Urothelium cell line (cell line): ENCODE measurements at places on chromosomes 1 and 21.

DNA sequence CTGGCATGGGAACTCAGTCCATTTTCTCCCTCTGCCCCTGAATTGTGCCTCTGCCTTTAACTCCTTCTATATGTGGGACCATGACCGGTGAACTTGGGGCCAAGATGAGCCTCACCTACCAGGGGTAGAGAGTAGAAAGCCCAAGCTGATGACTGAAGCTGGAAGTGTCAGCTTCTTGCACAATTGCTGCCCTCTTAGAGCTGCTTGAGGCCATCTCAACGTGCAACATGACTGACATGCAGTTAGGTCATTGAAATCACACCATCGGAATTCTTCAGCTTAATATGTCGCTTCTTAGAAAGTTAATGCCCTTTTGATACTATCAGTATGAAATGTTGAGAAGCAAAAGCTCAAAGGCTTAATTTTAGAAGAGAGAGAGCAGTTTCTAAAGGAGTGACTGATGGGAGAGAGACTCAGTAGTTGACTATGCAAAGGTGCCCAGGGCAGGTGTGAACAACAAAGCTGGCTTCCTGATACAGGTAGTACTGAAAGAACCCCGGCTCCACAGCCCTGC, 89.4 kb upstream of the UBE2U start:
- DNase-seq, result no peak

DNA sequence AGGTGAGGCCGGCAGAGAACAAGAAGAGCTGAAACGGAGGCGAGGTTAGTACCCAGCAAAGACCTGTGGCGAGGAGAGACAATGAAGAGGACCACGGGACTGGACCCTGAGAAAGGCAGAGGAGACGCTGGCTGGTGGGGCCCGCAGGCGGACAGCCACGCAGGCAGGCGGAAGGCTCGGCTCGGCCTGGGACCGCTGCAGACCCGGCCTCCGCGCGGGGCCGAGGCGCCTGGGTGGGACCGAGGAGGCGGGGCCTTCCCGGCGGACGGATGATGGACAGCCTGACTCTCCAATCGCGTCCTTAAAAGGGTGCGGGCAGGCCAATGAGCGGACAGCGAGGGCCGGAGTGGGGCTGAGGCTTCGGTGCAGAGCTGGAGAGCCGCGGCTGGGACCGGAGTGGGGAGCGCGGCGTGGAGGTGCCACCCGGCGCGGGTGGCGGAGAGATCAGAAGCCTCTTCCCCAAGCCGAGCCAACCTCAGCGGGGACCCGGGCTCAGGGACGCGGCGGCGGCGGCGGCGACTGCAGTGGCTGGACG, at the start of gene MPZL1:
Gene MPZL1 (plus strand): TSS at position 366 of the 535 bp plus-strand sequence. CDS start 170 bp downstream, outside the sequence.
- DNase-seq, result peak; percentile 98

GRCh38 chr1:111252786-111253185, 25.3 kb downstream of the CHI3L2 start:
- no peak for DNase-seq

DNA sequence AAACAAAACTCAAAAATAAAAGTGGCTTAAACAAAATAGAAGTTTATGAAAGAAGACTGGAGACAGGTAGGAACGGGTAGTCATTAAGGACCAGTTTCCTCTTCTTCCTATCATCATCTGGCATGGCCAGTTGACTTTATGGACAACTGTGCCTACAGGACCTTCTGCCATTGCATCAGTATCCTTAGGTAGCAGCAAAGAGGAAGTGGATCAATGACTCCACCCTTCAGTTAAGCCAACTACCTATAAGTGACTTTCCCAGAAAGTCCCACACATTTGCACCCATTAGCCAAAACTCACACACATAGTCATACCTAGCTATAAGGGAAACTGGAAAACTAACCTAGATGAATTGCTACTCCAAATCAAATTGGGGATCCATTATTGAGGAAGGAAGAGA, 51.7 kb downstream of the RASAL2 start:
- no peak for DNase-seq

GRCh38 chr1:39434797-39435395, 56.5 kb upstream of the BMP8A start:
- no peak for DNase-seq

DNA sequence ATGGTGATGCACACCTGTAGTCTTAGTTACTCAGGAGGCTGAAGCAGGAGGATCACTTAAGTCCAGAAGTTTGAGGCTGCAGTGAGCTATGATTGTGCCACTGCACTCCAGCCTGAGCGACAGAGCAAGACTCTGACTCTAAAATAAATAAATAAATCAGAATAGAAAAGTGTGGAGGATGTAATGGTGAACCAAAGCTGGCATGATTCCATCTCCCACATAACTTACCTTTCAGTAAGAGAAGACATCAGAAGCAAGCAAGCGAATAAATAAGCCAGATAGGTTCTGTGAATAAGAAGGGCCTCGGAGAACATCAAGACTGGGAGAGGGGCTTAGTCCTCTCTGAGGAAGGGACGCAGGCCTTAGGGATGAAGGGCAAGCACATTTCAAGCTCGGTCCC, 59.5 kb downstream of the TOMM20 start:
- no peak for DNase-seq

GRCh38 chr1:26728645-26729044, 32.8 kb downstream of the ARID1A start:
- no peak for DNase-seq

DNA sequence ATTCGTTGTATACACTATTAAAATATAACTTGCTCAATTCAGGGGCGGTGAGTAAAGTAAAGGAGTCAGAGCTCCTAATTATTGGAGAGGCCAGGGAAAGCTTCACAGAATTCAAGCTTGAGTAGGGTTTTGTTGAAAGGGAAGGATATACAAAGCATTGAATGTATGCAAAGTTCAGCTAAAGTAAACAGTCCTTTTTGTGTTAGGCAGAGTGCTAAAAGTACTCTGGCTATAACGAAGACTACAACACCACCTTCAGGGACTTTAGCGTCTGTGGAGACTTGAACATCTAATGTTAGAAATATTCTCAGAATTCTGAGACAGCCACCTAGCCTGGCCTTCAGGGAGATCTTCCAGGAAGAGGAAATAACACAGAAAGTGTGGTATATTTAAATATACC, 1.1 kb downstream of the FALEC start:
- no peak for DNase-seq

DNA sequence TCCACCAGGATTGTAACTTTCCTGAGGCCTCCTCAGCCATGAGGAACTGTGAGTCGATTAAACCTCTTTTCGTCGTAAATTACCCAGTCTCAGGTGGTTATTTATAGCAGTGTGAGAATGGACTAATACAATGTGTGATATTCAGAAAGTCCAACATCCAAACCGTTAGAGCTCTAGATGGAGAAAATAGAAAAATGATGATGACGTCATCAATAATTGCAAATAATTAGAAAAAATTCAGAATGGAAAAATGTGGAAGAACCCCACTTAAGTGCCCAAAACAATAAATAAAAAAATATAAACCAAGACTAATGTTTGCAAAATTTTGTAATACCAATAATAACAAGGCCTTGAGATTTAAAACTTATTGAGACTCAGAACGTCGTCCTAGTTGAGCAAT, 103.0 kb upstream of the PLPPR5 start:
- no peak for DNase-seq

- DNase-seq, result no peak
Measured at GRCh38 chr1:31372051-31372450, 825 bp downstream of the FABP3 start.

GRCh38 chr1:41682845-41683625, 198.6 kb upstream of the EDN2 start:
- DNase-seq, result no peak

GRCh38 chr1:155888481-155888880, 22.7 kb downstream of the RIT1 start:
- DNase-seq, result no peak

GRCh38 chr1:236066828-236067386, 2.0 kb upstream of the NID1 start:
- no peak for DNase-seq

DNA sequence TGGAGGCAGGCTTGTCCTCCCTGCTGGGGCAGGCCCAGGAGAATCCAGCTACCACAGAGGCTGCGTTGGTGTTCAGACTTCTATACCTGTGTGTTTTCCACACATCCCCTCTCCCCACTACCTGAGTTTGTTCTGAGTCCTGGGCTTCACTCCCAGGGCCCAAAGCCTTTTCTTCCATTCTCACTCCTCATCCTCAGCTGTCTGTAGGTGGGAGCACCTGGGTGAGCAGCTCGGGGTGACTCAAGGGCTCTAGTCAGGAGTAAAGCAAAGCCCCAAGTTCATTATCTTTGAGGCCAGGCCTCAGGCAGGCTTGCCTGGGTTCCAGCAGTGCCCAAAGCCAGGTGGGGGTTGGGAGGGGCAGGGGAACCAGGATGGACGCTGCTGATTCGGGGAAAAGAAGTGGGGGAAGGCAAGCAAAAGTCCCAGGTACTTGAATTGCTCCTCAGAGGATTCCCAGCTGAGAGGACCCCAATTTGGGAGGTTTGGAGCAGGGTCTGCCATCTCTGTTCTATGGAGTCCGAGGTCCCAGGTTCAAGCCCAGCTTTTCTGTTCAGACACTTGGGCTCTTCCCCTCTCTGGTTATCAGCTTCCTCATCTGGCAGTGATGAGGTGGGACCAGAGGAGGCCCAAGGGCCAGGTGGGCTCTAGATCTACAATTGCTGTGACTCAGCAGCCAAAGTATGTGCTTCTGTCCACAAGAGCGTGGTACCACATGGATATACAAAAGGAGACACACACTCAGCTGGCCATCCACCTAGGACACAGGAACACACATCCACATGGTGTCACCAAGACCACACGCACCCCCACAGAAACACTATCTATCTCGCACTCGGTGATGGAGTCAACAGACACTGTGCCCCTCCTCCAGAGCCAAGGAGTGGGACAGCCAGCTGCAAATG, 5.8 kb upstream of the PTPN7 start:
- DNase-seq, result no peak

DNA sequence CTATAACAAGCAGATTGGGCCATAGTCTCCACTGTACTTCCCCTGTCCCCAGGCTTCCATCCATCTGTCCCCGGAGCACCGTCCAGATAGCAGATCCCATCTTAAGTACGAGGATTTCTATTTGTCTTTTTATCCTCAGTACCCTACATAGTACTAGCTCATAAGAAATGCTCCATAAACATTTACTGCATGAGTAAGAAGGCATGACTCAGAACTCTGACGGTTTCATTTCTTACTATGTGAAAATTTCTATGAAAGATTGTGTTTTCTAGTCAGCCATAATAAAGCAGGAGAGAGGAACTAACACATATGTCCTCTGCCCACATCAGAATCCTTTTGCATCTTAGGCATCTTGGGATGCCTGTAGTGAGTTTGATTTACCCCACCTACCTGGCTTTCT, 49.5 kb downstream of the CHD1L start:
- DNase-seq, result no peak

- no peak for DNase-seq
Measured at GRCh38 chr1:77627978-77628570, 54.4 kb downstream of the ZZZ3 start.

DNA sequence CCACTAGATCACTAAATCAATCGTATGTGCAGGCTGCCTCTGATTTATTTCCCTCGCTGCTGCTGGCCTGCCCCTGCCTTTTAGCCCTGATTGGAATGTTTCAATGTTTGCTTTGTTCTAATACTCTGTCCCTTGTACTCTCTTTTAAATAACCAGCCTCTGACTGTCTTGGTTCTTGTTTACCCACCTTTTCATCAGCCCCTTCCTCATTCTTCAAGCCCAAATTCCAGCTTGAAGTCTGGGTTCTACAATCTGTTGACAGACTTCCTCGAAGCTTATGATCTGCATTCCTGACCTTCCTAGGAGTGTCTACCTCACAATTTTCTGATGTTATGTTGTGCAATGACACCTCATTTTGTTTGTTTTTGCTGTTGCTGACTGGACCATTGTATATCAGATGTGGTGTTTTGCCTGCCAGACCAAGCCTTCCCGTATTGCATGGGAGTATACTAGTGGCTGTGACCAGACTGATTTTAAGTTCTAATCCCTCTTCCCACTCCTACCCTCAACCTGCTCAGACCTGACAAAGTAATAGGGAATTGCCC, 46.6 kb upstream of the APOBEC4 start:
- DNase-seq, result no peak

GRCh38 chr1:37347104-37347649, 127.2 kb upstream of the ZC3H12A start:
- no peak for DNase-seq

- DNase-seq, result no peak
Measured at GRCh38 chr1:155136748-155137147, 1.1 kb downstream of the SLC50A1 start.

DNA sequence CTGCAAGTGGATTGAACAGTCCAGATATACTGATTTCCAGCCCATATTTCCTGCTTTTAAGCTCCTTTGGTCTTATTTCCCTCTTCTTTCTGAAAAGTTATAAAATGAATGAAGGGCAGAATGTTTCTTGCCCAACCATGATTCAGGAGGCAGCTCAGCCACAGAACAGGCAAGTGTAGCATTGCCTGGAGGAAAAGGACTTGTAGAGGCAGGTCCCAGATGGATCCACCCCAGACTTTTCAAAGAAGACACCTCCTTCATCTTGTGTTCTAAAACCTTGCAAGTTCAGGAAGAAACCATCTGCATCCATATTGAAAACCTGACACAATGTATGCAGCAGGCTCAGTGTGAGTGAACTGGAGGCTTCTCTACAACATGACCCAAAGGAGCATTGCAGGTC, at the start of gene CLCA2:
Gene CLCA2 (plus strand): TSS at position 299 of the 400 bp plus-strand sequence. CDS start 77 bp downstream, at position 376.
- DNase-seq, result no peak

DNA sequence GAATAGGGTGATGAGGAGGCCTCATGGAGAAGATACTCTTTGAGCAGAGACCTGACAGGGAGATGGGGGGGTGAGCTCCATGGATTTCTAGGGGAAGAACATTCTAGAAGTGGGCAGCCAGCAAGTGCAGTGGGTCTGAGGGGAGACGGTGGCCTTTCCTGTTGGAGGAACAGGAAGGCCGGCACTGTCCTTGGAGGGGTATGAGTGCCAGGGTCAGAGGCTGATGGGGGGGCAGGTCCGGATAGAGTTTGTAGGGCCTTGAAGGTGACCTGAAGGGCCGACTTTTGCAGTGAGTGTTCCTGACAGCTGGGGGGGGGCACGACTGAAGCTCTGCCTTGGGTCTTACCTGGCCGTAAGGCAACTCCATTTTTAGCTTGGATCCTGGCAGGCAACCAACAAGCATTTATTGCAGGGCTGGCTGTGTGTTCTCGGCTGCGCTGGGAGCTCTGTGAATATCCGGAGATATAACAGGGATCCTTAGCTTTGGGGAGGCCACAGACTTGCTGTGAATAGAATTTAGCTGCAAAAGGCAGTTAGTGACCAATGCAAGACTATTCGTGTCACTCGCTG, 130.6 kb downstream of the MRPS6 start:
- DNase-seq, result no peak

DNA sequence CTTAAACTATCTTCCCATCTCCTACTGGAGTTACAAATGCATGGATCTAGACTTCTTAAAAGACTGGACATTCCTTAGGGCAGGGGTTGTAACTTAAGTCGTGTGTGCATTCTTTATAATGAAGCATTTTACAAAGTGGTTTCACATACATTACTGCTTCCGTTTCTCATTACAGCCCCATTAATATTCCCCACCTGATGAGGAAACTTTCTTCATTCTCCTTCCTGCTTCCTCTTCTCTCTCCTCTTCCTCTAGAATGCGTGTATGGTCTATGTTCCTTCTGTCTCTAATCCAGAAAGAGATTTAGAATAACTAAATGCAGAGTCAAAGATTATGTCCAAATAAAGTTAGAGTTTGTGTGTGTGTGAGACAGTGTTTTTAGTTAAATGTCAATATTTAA, 1.8 kb upstream of the CAP1 start:
- DNase-seq, result no peak

GRCh38 chr1:227521782-227522181, 41.6 kb upstream of the ZNF678 start:
- DNase-seq, result no peak

- DNase-seq, result peak; percentile 65
Measured at GRCh38 chr1:236502972-236503639, 20.7 kb upstream of the LGALS8 start.
